ENCODE measurements at places on chromosomes 4 and X.

DNA sequence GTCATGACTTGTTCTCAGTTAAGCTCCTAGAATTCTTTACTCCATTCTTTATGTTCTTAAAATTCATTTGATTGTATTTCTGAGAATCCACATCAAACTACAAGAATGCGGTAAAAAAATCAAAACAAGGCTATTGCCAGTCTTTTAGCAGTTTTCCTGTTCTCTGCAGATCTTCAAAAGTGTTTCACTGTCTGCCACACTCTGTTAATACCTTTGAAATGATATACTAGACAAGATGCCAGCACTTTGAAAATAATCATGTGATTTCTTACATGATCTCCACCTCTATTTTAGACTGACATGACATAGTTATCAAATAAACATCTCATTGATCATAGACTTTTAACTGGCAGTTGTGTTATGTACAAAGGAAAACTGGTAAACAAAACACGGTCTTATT, 30.1 kb upstream of the GPRIN3 start:
- DNase-seq = no peak

- DNase-seq = no peak
Observed at GRCh38 chr4:7787067-7787466, 152.6 kb downstream of the AFAP1 start.

DNA sequence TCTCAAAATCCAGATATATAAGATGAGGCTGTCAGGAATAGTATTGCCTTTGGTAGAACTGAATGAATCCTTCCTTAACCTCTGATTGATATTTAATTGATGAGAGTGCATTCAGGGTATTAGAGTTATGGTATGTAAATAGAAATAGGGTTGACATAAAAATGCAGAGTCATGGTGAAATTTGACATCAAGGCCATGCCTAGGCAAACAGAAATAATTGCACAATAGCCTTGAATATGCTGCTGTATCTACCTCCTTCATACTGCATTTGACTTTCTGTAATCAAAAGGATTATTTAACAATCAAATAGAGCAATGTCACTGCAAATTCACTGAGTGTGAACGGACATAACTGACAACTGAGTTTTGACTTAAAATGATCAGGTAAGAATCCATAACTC, 1316.3 kb downstream of the STIM2 start:
- DNase-seq = no peak

- DNase-seq = no peak
Observed at GRCh38 chrX:68686097-68686977, 38.9 kb downstream of the STARD8 start.

- peak; percentile 54 for DNase-seq
Observed at GRCh38 chr4:139655116-139655515, 10.5 kb upstream of the MGST2 start.

- DNase-seq = no peak
Observed at GRCh38 chr4:142272452-142272851, 573.6 kb downstream of the INPP4B start.

DNA sequence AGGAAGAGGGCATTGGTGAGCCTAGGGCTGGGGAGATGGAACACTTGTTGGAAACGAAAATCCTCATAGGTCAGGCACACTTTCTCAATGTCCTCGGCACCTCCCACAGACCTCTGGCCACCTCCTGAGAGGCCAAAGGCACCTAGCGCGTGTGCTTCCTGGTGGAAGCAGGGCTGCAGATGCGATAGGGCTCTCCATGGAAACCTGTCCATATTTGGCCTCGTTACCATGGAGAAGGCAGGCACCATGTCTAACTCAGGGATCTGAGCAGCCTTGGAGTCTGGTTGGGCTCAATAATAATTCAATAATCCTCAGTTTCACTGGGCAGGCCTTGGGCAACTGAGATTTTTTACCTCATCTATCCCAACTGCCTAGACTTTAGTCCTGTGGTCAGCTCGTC, 58.3 kb downstream of the RAI2 start:
- peak; percentile 70 for DNase-seq

DNA sequence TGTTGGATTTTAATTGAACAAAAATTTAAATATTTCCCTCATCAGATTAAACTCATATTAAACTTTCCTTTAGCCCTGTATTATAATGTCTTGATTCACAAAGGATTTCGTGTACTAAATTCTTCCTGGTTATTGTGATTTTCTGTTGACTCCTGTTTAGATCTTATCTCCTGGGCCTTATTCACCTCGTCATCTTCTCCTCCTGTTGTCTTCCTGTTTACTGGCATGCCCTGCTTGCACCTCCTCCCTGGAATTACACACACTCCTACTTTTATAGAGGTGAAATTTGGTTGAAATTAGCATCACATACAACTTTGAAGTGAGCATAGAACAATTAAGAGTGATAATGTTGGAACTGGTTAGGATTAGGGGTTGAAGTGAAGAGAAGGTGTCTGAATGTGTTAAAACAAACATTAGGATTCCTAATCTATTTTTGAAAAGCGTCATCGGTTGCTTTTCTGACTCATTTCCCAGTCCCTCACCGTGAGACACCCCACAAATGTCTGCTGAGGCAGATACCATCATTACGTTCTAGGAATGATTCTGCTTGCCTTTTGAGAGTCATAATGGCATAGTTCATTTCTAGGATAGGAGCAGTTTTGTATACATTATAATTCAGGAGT, 32.5 kb downstream of the TLL1 start:
- DNase-seq = no peak

DNA sequence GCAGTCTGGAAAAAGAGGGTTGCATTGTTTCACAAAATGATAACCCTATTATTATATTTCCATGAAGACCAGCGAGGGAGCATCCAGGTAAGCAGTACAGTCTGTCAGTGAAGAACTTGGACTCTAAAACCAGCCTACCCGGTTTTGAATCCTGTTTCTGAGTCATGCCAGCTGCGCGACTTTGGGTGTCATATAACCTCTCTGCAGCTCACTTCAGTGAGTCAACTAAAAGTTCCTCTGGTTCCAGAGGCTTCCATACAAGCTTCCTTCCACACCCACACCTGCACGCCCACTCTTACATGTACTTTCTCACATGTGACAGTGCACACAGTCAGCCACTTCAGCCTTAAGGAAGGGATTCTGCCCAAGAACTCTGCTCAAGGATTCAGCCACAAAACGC, 49.8 kb upstream of the PRPS2 start:
- no peak for DNase-seq

GRCh38 chr4:22574424-22574823, 58.6 kb upstream of the ADGRA3 start:
- DNase-seq = no peak

- no peak for DNase-seq
Observed at GRCh38 chrX:134658760-134659023, 421 bp upstream of the PLAC1 start.

DNA sequence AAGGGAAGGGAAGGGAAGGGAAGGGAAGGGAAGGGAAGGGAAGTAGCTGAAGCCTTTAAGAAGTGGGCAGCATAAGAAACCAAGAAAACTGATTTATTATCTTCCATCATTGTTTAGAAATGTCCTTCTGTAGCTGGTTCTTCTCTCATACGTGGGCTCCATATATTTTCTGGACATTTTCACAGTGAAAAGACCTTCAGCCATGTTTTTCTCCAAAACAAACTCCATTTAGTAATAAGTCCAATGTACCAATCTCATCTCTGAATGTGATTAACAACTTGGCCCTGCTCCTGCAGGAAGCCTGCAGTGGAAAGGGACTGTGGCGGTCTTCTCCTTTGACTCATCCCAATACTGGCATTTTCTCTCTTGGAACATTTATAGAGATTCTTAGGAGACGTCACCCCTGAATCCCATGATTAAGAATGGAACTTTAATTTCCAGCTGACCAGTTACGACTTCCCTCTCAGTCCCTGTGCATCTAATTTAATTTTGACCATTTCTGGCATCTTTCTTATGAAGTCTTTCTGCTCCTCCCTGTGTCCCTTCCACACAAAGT, 96.6 kb upstream of the GUCY1A1 start:
- no peak for DNase-seq

- DNase-seq = no peak
Observed at GRCh38 chr4:149005191-149005590, 563.0 kb upstream of the NR3C2 start.

GRCh38 chr4:84498935-84499623, at the start of gene NKX6-1:
NKX6-1 (minus strand) TSS chr4:84499292; CDS start chr4:84498228, 1,064 bp downstream.
- DNase-seq = peak; percentile 74

DNA sequence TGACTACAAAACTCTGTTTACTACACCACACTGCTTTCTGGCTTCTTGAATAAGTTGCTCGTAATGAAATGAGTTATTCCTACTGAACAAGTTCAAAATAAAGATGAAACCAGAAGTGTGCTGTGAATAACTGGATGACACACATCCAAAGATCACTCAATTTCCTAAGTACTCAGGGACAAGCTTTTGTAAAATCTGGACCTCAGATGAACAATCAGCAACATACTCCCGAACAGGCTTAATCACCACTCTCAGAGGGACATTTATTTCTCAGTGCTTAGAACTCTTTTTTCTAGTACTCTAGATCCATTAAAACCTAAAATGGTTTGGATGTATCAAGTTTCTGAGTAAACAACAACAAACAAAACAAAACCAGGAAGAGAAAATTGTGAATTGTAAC, 61.5 kb upstream of the EXOC1L start:
- DNase-seq = no peak

GRCh38 chrX:7019555-7019954, 128.0 kb upstream of the STS start:
- DNase-seq = no peak

GRCh38 chr4:142040043-142040442, 403.7 kb downstream of the IL15 start:
- peak; percentile 68 for DNase-seq

GRCh38 chr4:158043971-158044618, 128.7 kb downstream of the GASK1B start:
- no peak for DNase-seq

DNA sequence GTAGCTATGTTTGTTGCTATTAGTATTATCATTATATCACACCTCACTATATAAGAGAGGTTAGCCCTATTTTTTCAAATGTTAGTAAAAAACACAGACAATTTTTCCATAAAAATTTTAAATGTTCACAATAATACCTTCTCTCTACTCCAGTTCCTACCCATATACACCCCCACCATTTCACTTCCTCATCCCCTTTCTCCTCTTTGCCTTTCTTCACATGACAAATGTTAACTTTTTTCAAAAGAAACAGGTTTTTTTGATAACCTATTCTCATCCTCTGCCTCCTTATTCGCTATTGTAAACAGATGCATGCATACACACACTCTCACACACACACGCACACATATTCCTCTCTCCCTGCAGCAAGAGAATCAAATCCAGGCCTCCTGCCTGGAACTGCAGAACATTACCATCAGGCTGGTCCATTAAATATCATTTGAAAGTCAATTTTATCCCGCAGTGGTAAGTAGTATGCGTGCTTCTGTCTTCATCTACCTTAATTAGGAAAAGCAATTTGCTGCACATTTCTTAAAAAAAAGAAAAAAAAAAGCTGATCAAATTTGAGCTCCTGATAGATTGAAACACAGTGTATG, 55.5 kb downstream of the MID1IP1 start:
- no peak for DNase-seq

DNA sequence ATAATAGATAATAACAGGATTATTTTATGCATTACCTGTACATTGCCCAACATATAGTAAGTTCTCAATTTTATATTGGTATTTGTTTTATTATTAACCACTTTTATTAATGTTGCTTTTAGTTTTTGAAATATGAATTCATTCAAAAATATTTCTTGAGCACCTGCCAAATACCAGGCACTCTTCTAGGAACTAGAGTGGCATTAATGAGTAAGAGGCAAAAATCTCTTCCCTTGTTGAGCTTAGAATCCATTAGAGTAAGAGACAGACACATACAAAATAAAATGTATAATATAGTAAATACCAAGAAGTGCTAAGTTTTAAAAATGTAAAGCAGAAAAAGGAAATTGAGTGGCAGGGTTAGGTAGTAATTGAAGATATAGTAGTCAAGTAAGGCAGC, 45.8 kb downstream of the TET2 start:
- no peak for DNase-seq

- DNase-seq = no peak
Observed at GRCh38 chr4:100189820-100190642, at the start of gene DDIT4L. DDIT4L (minus strand) TSS chr4:100190468; CDS start chr4:100189983, 485 bp downstream.

- no peak for DNase-seq
Observed at GRCh38 chr4:129355031-129355430, 259.1 kb downstream of the C4orf33 start.

DNA sequence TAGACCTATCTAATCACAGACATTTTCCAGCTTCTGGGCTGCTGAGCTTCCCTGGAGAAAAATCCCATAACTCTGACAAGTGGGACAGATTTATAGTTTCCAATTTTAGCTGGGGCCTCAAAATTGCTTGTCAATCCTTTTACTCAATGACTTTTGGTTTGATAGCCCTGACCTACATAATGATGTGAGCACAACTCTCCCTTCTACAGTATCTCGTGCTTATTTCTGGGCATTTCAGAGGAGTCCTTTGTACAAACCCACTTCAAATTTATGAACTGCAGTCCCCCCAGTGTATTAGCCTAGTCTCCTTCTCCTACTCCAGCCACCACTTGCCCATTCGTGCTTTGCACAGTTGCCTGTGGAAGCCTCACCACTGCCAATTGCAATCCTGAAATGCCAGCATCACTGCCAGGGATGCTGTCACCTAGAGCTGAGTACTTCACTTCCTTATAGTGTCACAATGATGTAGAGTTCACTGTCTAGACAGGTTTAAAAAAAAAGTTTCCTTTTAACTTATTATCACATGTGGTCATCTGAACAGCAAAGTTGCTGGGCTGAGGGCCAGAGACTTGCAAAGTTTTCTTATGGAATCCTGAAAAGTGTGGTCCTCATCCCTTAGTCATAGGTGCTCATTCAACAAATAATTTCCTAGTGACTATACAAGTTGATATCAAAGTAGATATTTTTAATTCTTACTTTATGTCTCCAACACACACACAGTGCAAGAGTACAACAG, 21.2 kb downstream of the TRAM1L1 start:
- DNase-seq = no peak

DNA sequence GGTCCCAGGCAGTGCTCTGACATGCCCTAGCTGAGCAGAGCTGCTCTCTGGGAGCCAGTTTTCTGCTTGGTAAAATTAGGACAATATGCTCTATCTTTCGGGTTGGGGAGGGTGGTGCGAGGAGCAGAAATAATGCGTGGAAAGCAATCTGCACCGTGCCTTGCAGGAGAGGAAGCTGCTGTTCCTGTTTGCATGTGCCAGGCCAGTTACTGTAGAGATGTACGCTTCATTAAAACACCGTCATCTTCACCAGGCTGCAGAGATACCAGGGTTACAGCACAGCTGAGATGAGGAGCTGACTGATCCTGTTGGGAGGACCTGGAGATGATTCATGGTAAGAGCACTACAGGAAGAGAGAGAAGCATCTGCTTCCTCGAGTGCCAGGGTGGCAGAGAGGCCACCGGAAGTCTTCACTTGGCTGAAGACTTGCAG, 29.5 kb upstream of the IRF2 start:
- DNase-seq = no peak

DNA sequence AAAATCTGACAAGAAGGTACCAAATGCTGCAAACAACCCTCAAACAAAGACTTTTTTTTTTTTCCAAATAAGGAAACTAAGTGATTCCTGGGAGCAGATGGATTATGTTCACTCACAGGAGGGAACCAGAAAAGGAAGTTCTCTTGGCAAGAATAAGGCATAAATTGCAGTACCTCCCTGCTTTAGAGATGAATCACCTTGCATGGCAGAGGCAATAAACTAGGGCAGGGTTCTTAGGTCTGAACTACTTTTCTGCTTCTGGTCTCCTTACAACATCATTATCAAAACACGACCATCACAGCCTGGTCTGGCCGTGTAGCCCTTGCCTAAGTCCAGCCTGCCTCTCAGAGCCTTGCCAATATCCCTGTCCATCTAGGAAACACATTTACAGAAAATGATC, 6.3 kb downstream of the TMEM31 start:
- no peak for DNase-seq
